ENCODE measurements at places on chromosomes 2 and 18. TPM values are rescaled to one million over a fixed set of nuclear protein-coding genes. Genes with fewer than 3 reads are reported as not detected.

Gene LIMS1
- 141 TPM for total RNA-seq

GRCh38 chr2:1823187-1824169 is 79.2 kb upstream of the PXDN start:
- no peak for DNase-seq

DNA sequence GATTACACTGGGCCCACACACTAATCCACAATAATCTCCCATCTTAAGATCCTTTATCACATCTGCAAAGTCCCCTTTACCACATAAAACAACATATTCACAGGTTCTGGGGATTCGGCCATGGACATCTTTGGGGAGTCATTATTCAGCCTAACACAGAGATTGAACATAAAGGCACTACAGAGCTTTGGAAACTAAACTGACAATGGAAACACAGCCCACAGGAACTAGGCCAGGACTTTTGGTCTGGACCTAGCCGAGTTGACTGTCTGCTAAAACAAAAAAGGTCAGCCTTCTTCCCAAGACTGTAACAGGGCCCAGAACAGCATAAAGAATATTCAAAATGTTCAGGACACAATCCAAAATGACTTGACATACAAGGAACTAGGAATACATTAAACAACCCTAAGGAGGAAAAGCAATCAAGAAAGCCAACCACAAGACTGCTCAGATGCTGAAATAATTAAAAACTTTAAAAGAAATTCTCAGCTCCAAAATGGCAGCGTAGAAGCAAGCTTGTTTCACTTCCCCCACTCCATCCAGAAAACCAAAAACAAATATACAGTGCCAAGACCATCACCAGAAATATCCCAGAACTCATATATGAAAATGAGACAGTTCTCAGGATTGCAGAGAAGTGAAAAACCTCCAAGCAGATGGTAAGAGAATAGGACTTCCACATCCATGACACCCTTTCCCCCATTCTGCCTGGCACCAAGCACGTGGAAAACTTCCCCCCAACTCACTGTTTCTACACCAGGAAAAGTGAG is 207.8 kb downstream of the ATAD2B start:
- DNase-seq, result no peak

DNA sequence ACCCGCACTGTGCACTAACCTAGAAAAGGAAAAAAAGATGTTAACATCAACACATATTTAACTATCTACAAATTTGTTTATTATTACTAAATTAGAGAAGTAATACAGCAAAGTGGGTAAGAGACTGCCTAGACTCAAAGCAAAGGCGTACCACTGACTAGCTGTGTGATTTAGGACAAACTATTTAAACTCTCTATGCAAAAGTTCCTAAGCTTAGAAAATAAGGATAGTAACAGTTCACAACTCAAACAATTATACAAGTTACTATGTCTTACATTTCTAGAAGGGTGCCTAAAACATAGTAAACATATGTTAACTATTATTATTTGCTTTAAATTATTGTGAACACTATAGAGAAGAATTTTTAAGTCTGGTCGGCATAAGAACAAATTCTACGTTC is 119.4 kb downstream of the RTTN start:
- DNase-seq, result no peak

DNA sequence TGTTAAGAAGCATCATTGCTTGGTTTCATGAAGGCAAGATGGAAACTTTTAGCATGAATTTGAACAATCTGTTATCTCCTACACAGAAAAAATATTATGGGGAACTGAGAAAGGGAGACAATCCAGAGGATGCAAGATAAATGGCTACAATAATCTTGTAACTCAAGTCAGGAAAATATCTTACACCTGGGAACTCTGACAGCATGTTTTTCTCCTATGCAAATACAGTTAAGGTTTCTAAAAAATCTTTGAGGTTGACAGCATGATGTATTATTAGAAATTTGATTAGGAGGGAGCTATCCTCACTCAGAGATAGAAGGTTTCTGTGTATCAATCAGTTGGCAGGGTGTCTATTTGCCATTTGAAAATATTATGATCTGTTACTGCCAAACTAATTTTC is 75.6 kb downstream of the GPD2 start:
- no peak for DNase-seq
